ENCODE measurements at places on chromosomes 16 and 17. TPM values are rescaled to one million over a fixed set of nuclear protein-coding genes. Genes with fewer than 3 reads are reported as not detected.

DNA sequence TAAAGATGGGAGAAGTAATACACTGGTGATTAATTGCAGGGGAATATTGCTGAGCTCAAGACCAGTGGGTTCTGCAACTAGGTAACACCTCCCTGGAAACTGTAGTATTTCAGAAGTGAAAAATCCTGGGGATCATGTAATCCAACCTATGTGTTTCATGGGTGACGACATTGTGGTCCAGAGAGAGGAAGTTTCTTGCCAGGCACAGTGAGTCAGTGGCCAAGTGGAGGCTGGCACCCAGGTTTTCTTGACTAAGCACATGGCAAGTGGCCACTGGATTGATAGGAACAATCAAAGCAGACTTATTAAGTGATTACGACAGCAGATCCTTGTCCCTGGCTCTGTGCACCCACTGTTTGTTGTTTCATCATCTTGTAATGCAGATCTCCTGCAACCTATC lies 14.6 kb upstream of the CIITA start:
- peak; percentile 50 for ATAC-seq
- no peak overlapping the region for H3K27ac ChIP-seq
- H3K36me3 ChIP-seq: no peaks in the 10 kb centered on the region
- H3K4me1 ChIP-seq: no peaks in the 10 kb centered on the region
- H3K27me3 ChIP-seq: peaks cover 18% of the 10 kb centered on the region

EFNB3 gene
- total RNA-seq: 0.27 TPM

- H3K27ac ChIP-seq: no peak overlapping the region
- no peak for ATAC-seq
- H3K27me3 ChIP-seq: no peaks in the 10 kb centered on the region
- peaks cover 100% of the 10 kb centered on the region for H3K36me3 ChIP-seq
Measured at GRCh38 chr16:74472010-74472409, 50.7 kb upstream of the CLEC18B start.

PPM1D gene
- total RNA-seq: 17.3 TPM

DNA sequence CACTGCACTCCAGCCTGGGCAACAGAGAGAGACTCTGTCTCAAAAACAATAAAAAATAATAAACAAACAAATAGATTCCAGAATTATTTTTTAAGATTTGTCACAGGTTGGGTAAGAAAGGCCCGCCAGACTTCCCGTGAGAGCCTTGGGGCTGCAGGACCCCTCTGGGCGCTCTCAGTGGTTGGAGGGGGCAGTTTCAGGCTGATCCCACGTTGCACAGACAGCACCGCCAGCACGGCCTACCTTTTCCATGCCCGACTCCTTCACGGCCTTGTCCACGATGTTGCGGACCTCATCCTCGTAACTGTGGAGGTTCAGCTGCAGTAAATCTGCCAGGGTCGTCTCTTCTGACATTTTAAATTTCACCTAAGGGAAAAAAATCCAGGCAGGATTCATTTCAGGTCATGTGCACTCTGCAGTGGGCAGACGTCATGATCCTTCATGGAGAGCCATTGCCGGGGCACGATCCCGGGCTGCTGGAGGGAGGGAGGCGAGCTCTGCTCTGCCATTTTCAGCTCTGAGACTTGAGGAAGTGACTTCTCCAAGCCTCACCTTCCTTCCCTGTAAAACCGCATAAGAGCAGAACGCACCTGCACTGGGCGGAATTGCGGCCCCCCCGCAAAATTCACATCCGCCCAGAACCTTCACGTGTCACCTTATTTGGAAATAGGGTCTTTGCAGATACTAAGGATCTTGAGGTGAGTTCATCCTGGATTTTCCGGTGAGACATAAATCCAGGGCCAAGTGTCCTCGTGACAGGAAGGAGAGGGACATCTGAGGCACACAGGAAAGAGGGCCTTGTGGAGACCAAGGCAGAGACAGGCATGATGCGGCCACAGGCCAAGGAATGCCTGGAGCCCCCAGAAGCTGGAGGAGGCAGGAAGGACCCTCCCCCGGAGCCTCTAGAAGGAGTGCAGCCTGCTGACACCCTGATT lies 66.8 kb downstream of the DNAH17 start:
- no peaks in the 10 kb centered on the region for H3K4me1 ChIP-seq
- no peaks in the 10 kb centered on the region for H3K27me3 ChIP-seq
- H3K36me3 ChIP-seq: no peaks in the 10 kb centered on the region
- H3K4me3 ChIP-seq: no peak overlapping the region

GRCh38 chr16:66103211-66103610 lies 263.3 kb upstream of the CDH5 start:
- no peak for ATAC-seq
- H3K27me3 ChIP-seq: no peaks in the 10 kb centered on the region
- no peak overlapping the region for H3K27ac ChIP-seq
- no peaks in the 10 kb centered on the region for H3K4me1 ChIP-seq
- H3K4me3 ChIP-seq: no peak overlapping the region

- no peak overlapping the region for H3K4me3 ChIP-seq
- peaks cover 2% of the 10 kb centered on the region for H3K4me1 ChIP-seq
- no peak for ATAC-seq
- H3K27ac ChIP-seq: no peak overlapping the region
- H3K36me3 ChIP-seq: no peaks in the 10 kb centered on the region
Measured at GRCh38 chr17:36932383-36932693, 4.9 kb upstream of the LHX1 start.

- peak overlapping the region; percentile 86 for H3K27ac ChIP-seq
- no peak overlapping the region for H3K4me3 ChIP-seq
- no peaks in the 10 kb centered on the region for H3K27me3 ChIP-seq
- H3K36me3 ChIP-seq: no peaks in the 10 kb centered on the region
- no peak for ATAC-seq
Measured at GRCh38 chr16:30998852-30999761, 11.3 kb downstream of the STX1B start.

GRCh38 chr16:27241658-27242057 lies 26.9 kb downstream of the NSMCE1 start:
- no peaks in the 10 kb centered on the region for H3K27me3 ChIP-seq
- no peak overlapping the region for H3K4me3 ChIP-seq
- no peak for ATAC-seq
- H3K36me3 ChIP-seq: no peaks in the 10 kb centered on the region
- peak overlapping the region; percentile 85 for H3K27ac ChIP-seq

GRCh38 chr16:28898266-28898665 lies 20.0 kb downstream of the ATP2A1 start:
- no peak for ATAC-seq
- no peaks in the 10 kb centered on the region for H3K27me3 ChIP-seq
- H3K36me3 ChIP-seq: no peaks in the 10 kb centered on the region
- no peaks in the 10 kb centered on the region for H3K4me1 ChIP-seq
- no peak overlapping the region for H3K4me3 ChIP-seq
- H3K27ac ChIP-seq: no peak overlapping the region

GRCh38 chr16:80802902-80803301 lies 1.5 kb downstream of the CDYL2 start:
- no peaks in the 10 kb centered on the region for H3K4me1 ChIP-seq
- no peak overlapping the region for H3K27ac ChIP-seq
- H3K36me3 ChIP-seq: no peaks in the 10 kb centered on the region

DNA sequence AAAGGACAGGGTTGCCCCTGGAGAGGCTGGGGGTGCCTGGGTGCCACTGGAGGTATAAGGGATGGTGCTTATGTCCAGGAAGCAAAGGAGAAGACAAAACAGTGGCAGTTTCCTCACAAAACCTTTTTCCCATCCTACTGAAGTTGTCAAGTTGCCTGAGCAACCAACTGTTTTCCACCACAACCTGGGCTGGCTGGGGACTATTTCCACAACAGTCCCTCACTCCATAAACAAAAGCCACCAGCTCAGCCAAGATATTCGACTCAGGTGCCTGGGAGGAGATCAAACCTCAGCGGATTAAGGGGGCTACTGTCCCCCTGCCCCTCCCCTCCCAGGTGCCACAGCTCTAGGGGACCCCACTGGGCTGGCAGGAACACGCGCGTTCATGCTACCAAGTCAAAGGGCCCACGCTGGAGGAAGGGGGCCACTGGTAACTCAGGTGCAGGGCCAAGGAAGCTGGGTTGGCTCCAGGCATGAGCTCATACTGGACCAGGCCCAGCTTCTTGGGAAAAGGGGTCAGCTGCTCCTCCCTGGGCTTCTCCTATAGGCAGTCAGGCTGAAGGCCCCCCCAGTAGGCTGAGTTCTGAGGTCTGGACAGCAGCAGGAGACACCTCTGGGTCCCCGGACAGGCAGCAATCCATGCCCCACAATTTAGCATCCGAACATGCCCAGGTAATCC lies 45.7 kb upstream of the MRPS23 start:
- peaks cover 23% of the 10 kb centered on the region for H3K4me1 ChIP-seq
- H3K4me3 ChIP-seq: no peak overlapping the region
- peak overlapping the region; percentile 100 for H3K27ac ChIP-seq
- ATAC-seq: no peak
